ENCODE measurements at places on chromosomes 6 and 20.

GRCh38 chr20:33702861-33703260 is 16.7 kb upstream of the E2F1 start:
- no peak for DNase-seq

GRCh38 chr6:8888468-8888867 is 453.1 kb upstream of the SLC35B3 start:
- no peak for DNase-seq

GRCh38 chr6:146910611-146911010 is 293.6 kb upstream of the STXBP5 start:
- no peak for DNase-seq

GRCh38 chr20:58623579-58624473 is 27.3 kb upstream of the STX16 start:
- no peak for DNase-seq

GRCh38 chr6:129110690-129111343 is 227.9 kb downstream of the LAMA2 start:
- no peak for DNase-seq

DNA sequence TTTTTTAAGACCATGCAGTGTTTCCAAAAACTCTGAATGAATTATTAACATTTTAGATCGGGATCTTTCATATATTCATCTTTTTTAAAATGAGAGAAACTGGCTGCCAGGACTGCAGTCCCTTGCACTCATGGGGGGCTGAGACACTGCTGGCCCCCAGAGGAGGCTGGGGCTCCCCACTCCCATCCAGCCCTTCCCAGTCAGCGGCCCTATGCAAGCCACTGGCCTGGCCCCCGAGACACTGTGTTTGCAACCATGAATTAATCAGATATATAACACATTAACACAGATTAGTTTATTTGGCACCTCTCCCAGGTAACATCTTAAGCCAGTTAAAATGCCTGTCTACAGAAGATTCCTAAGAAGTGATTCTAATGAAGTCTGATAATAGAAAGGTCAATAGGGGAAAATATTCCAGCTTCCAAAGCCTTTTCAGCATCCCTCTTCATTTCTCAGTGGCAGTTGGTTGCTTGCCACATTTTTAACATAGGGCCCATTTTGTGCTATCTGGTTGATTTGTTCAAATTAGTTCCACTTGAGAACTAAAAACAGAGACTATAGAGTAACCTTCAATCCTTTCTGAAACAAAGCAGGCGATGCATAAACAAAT is 184.4 kb upstream of the FBXL4 start:
- DNase-seq, result no peak

- no peak for DNase-seq
Measured at GRCh38 chr20:46111028-46111835, 6.9 kb upstream of the CD40 start.

- DNase-seq, result no peak
Measured at GRCh38 chr20:60713396-60713795, 538.7 kb upstream of the CDH4 start.

DNA sequence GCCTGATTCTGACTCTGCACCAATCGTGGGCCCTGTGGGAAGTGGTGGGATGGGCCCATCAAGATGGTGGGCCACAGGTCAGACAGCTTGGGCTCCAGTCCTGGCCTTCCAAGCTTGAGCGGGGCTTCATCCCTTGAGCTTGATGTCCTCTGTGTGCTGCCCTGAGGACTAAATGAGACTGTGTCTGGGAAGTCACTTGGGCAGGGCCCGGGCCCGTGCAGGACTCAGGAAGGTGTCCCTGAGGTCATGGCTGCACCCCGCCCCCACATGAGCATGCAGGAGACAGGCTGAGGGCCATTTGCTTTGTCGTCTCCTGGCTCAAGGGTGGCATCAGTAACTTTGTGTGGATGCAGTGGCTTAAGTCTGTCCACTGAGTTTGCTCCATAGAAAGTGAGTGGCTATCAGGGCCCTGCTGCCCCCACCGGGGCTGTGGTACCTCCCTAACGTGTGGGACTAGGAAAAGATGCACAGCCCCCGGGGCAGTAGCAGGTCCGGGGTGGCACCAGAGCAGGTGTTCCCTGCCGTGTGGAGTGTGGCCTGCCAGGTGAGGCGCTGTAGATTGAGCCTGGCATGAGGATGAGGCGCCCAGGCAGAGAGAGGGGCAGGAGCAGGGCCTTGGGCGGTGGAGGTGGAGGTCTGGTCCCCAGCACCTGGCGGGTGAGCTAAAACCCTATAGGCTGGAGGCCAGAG is 298.6 kb downstream of the TAF4 start:
- no peak for DNase-seq

DNA sequence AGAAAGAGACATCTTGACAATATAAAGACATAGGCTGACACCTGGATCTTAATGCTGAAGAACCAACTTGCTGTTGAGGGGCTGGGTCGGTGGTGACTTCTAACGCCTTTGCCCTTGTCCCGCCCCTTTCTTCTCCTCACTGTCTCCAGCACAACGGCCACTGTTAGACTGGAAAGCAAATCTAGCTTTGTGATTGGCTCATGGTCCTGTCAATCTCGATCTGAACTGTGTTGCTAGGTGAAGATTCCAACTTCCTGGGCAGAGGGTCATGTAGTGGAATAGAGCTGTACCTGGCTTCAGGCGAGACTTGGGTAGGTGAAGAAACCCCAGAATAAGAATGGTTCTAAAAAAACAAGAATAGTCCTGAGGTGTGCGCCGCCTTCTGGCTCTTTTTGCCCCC is at the start of gene PGK2:
Gene PGK2 (minus strand): TSS at position 110 of the 400 bp plus-strand sequence. CDS start 98 bp downstream, at position 12.
- DNase-seq, result no peak

DNA sequence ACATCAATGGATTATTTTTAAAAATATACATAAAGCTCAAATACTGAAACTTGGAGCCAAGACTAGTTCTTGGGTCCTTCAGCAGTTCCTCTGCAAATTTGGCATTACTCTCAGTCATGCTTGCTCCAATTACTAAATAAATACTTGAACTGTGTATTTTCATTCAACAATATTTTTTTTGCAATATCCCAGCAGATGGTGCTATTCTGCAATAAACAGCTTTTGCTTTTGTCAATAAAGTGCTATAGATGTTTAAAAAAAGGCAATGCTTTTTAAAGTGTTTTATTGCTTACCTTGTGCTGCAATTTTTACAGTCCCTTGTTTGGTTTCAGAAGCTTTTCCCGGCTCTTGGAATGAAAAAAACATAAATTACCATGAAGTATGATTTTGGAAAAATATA is 243.4 kb downstream of the TRDN start:
- no peak for DNase-seq

- DNase-seq, result no peak
Measured at GRCh38 chr6:130434174-130434873, 68.5 kb downstream of the TMEM200A start.

DNA sequence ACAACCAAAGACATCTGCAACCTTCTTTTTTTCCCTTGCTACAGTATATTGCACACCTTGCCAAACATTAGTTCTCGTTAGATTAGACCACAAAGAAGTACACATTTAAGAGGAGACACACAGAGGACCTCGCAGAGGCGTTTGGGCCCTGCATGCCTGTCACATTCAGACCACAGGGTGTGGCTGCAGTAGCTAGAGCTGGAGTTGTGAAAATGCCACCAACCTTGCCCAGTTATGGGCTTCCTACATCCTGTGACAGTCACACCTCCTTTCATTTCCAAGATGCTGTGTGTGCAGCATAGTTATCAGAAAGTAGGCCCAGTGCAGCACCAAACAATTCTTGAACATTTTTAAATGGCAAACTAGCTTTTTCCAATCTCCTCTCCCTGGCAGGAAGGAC is 2.4 kb downstream of the SYNE1 start:
- DNase-seq, result peak; percentile 64

GRCh38 chr6:142871910-142872331 is 73.1 kb downstream of the HIVEP2 start:
- peak; percentile 84 for DNase-seq

DNA sequence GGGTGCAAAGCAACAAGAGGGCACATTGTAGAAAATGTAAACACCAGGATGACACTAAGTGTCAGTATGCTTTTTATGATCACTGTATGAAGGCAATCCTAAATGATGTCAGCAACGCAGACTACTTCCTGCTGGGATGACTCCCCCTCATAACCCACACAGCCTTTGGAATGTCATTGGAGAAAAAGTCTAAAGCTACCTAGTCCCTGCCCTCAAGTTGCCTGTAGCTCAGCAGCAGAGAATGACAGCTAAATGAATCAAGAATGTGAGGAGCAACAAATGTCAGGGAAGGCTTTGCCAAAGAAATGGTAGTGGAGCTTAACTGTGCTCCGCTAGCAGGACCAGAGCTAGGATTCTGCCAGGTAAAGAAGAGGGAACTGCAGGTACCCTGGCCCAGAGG is 555.6 kb downstream of the CD83 start:
- no peak for DNase-seq

DNA sequence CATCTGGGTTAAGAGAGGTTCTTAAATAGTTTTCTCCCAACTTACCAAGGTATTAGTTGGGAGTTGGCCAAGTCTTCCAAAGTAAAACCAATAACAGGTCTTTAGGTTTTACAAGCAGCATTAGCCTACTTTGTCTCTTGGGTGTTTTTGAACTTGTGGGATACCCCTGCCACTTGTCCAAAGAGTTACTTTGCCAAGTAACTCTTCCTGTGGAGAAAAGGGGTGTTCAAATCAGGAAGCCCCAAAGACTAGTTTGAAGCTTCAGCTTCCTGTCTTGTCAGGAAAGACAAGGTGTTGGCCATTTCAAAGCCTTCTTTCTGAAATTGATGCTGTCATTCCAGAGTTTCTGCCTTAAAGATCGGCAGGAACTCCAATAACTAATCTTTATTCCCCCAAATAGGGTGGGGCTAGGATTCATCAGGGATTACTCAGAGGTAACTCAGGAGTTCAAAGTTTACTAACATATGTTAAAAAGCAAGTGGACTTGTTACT is 822 bp downstream of the RAB22A start:
- DNase-seq, result no peak

GRCh38 chr20:19099596-19100545 is 112.6 kb upstream of the SLC24A3 start:
- no peak for DNase-seq

- no peak for DNase-seq
Measured at GRCh38 chr20:45407783-45408645, at the start of gene DBNDD2. Gene DBNDD2, plus strand, starts transcription at chr20:45408289. Its CDS starts 179 bp downstream, at chr20:45408468.

- DNase-seq, result no peak
Measured at GRCh38 chr6:138229072-138229471, 10.8 kb upstream of the PBOV1 start.

GRCh38 chr20:47999166-47999565 is 213.9 kb upstream of the SULF2 start:
- no peak for DNase-seq

DNA sequence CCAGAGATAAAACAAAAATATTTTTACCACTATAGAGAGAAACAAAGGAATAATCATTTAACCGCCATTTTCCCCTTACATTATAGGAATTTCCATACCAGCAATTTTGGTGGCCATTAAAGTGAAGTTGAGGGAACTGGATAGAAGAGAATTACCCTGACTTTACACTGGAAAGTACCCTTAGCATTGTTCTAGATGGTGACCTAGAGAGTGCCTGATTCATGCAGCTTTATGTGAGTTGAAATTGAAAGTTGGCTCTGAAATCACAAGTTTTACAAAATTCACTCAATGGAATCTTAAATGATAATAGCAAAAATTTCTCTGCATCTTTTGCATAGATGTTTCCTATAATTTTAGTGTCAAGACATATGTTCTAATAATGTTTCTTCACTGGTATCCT is 55.7 kb upstream of the PREP start:
- DNase-seq, result peak; percentile 20

GRCh38 chr20:48126227-48126740 is 341.0 kb upstream of the SULF2 start:
- no peak for DNase-seq

GRCh38 chr6:79984261-79984660 is 20.2 kb upstream of the TTK start:
- peak; percentile 17 for DNase-seq

GRCh38 chr6:44831002-44831610 is 443.6 kb downstream of the CDC5L start:
- no peak for DNase-seq

GRCh38 chr6:158283304-158283980 is 28.8 kb upstream of the TULP4 start:
- DNase-seq, result peak; percentile 20

- no peak for DNase-seq
Measured at GRCh38 chr6:3627956-3628835, 123.3 kb downstream of the PXDC1 start.

All from CD4-positive, alpha-beta T cell treated with Interleukin-2 at 100 ng/mL for 4 hours (primary cell).